H4 (cell line): ENCODE measurements at places on chromosomes 2 and 18.

DNA sequence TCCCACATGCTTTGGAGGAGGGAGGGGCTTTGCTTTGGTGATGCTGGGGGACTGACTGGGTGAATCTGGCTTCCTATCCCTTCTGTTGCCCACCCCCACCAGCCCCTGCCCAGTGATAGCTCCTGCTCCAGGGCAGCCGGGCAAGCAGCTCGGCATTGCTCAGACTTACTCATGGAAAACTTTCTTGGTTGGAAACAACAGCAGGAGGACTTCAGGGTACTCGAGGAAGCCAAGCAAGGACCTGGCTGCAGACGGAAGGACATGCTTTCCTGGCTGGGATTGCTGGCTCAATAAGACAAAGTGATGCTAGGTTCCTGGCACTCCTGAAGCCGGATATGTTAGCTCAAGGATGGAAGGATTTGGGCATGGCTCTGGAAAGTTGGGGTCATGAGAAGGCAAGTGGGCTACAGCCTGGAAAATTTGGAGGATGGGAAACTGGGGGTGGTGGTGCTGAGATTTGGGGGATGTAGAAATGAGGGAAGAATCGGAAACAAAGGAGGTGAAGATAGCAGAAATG, 3.1 kb downstream of the SPEG start:
- DNase-seq, result no peak

GRCh38 chr2:80292474-80292873, 12.1 kb downstream of the LRRTM1 start:
- DNase-seq, result no peak

- DNase-seq, result no peak
These were observed 632.4 kb downstream of the NYAP2 start for GRCh38 chr2:226031647-226032501.

- peak; percentile 8 for DNase-seq
These were observed 81.3 kb upstream of the KYNU start for GRCh38 chr2:142796161-142796560.

GRCh38 chr2:110992886-110993285, 127.8 kb upstream of the BCL2L11 start:
- no peak for DNase-seq

- DNase-seq, result no peak
These were observed 112.2 kb downstream of the CEP192 start for GRCh38 chr18:13103366-13103765.

DNA sequence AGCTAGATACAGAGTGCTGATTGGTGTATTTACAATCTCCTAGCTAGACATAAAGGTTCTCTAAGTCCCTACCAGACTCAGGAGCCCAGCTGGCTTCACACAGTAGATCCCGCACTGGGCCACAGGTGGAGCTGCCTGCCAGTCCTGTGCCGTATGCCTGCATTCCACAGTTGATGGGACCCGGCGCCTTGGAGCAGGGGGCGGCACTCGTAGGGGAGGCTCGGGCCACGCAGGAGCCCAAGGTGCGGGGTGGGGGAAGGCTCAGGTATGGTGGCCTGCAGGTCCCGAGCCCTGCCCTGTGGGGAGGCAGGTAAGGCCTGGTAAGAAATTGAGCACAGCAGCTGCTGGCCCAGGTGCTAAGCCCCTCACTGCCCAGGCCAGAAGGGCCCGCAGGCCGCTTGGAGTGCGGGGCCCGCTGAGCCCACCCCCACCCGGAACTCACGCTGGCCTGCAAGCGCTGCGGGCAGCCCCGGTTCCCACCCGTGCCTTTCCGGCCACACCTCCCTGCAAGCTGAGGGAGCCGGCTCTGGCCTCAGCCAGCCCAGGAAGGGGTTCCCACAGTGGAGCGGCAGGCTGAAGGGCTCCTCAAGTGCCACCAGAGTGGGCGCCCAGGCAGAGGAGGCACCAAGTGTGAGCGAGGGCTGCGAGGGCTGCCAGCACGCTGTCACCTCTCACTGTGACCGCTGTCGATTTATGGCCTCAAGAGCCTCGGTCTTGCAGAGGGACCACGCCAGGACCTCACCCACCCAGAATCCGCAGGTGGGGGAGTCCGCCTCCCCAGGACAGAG, 76.5 kb downstream of the MEX3C start:
- DNase-seq, result no peak

DNA sequence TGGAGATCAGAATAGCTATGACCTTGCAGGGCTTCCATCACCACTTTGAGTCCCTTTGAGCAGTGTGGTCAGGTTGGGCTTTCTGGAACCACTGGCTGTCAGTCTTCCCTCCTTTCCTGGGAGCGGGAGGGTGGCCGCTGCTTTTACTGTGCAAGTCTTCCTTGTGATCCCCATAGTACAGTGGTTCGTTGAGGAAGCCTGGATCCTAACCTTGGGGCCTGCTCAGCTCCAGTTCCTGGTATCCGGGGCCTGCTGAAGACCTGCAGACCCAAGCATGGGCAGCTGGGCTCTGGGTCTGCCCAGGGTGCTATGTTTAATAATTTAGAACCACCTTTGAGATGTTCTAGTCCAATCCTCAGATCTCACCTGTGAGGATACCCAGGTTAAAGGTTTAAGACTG, 104.2 kb downstream of the CLIP4 start:
- DNase-seq, result no peak

- DNase-seq, result no peak
These were observed 37.5 kb upstream of the PPM1B start for GRCh38 chr2:44131177-44131576.

DNA sequence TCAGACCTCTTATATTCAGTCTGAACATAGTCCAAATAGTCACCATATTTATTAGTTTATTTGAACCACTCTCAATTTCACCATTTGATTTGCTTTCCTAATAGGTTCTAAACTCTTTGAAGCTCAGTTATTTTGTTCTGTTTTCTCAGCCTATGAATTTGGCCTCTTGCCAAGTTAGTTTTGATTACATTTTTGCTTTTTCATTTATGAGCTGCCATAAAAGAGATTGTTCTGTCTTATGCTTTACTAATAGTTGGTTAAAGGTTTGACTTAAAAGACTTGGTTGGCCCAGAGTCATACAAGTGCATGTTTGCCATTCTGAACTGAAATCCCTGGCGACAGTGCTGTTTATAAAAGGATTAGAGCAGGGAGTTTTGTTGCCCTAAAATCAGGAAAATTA, 85.9 kb upstream of the RANBP2 start:
- no peak for DNase-seq
